Bronchial smooth muscle cell (primary cell): ENCODE measurements at places on chromosomes 16 and 17. TPM values are rescaled to one million over a fixed set of nuclear protein-coding genes. Genes with fewer than 3 reads are reported as not detected.

Gene GSG1L
- total RNA-seq: not detected in 2 replicates

Gene CDRT15
- total RNA-seq: not detected in 2 replicates

Gene TPSD1
- total RNA-seq: not detected in 2 replicates

Gene TBC1D3G
- not detected in 2 replicates for total RNA-seq

Gene NAGS
- 2.2 and 3.5 TPM in 2 replicates for total RNA-seq

Gene SLC12A3
- under 0.01 TPM in 1 of 2 replicates, not detected in the other for total RNA-seq

Gene KCNAB3
- 0.26 and 0.47 TPM in 2 replicates for total RNA-seq

Gene CTRB1
- not detected in 2 replicates for total RNA-seq

Gene OR1F1
- total RNA-seq: not detected in 2 replicates

Gene AANAT
- not detected in 2 replicates for total RNA-seq

Gene KRT222
- total RNA-seq: under 0.01 TPM in 1 of 2 replicates, not detected in the other

Gene OTOP3
- not detected in 2 replicates for total RNA-seq

Gene LUC7L
- total RNA-seq: 23.3 and 28.8 TPM in 2 replicates

Gene HBZ
- total RNA-seq: not detected in 2 replicates

Gene CBX4
- 5.5 and 6.5 TPM in 2 replicates for total RNA-seq

Gene CLEC18B
- 0.47 and 0.52 TPM in 2 replicates for total RNA-seq

Gene TP53TG3D
- total RNA-seq: 0.63 and 1.5 TPM in 2 replicates

Gene GHDC
- 4.1 and 13.2 TPM in 2 replicates for total RNA-seq

Gene LGALS9C
- total RNA-seq: not detected in 2 replicates

Gene C16orf86
- total RNA-seq: 3.3 and 3.9 TPM in 2 replicates

Gene OR2C1
- 0.16 and 0.43 TPM in 2 replicates for total RNA-seq

Gene CHRNE
- total RNA-seq: 0.47 and 1.2 TPM in 2 replicates

Gene TBX21
- total RNA-seq: not detected in 2 replicates

Gene OR4D1
- total RNA-seq: not detected in 2 replicates

Gene CDYL2
- total RNA-seq: 1.0 and 2.0 TPM in 2 replicates

Gene UTP18
- 25.7 and 42.4 TPM in 2 replicates for total RNA-seq

Gene SPNS3
- not detected in 2 replicates for total RNA-seq
